ENCODE measurements at places on chromosomes 2 and 18. TPM values are rescaled to one million over a fixed set of nuclear protein-coding genes. Genes with fewer than 3 reads are reported as not detected.

GRCh38 chr18:68791801-68792200, 6.1 kb upstream of the CCDC102B start:
- DNase-seq, result no peak

DNA sequence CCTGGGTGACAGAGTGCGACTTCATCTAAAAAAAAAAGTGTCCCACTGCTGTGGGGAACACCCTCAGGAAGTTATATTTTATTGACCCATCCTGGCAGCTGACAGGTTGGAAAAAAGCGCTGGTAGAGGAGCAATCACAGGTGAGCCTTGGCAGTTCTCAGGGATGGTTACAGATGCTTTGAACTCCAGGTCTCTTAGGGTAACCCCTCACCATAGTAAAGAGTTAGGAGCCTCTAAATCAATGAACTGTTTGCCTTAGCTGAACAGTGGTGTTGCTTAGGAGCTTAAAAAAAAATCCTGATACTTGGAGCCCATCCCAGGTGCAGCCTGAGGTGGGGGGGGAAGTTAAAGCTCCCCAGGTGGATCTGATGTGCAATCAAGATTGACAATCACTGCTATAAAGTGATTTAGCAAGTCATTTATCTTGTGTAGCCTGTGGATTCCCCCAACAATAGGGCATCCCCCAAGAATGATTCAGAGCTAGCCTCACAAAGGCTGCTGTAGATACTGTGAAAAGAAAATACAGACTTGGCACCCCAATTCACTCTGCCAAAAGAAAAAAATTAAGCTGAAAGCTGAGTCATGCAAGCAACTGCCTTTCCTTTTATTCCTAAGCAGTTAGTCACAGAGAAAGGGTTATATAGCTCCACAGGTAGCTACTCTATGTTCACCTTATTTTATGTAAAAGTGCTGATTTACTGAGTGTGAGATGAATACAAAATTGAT, 14.8 kb downstream of the SLC16A14 start:
- DNase-seq, result no peak

DNA sequence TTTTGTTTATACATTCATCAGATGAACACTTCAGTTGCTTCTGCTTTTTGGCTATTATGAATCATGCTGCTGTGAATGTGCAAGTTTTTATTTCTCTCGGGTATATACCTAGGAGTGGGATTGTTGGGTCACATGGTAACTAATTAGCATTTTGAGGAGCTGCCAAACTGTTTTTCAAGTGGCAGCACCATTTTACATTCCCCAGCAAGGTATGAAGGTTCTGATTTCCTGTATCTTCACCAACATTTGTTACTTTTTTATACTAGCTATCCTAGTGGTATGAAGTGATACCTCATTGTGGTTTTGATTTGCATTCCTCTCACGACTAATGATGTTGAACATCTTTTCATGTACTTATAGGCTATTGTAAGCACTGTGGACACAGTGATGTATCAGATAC, 53.9 kb downstream of the DYNC1I2 start:
- DNase-seq, result no peak

DNA sequence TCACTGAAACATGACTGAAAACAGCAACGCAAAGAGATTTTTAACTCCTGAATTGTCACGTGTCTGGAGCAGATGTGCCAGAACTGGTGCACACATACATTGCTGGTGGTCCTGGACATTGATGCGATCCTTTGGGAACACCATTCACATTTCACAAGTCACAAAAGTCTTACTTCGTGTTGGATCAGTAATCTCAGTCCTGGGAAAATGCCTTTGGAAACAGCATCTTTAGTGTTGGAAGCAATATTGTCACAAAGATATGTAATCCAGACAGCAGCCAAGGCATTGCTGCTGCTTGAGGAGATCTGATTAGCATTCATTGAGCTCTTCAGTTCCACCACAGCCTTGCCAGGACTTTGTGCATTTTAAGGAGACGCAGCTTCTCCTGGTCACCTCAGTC, 126.2 kb upstream of the SH3BP4 start:
- no peak for DNase-seq

GRCh38 chr2:233156001-233156400, 95.5 kb upstream of the ATG16L1 start:
- no peak for DNase-seq

DNA sequence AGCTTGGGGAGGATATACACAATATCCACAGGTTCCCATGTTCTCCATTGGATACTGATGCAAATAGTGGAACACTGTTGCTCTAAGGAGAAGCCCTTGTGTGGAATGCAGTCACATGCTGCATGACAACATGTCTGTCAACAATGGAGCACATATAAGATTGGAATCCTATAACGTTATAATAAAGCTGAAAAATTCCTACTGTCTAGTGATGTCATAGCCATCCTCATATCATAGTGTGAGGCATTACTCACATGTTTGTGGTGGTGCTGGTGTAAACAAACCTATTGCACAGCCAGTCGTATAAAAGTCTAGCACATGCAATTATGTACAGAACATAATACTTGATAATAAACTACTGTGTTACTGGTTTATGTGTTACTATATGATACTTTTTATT, 394.7 kb downstream of the FBXO15 start:
- no peak for DNase-seq

DNA sequence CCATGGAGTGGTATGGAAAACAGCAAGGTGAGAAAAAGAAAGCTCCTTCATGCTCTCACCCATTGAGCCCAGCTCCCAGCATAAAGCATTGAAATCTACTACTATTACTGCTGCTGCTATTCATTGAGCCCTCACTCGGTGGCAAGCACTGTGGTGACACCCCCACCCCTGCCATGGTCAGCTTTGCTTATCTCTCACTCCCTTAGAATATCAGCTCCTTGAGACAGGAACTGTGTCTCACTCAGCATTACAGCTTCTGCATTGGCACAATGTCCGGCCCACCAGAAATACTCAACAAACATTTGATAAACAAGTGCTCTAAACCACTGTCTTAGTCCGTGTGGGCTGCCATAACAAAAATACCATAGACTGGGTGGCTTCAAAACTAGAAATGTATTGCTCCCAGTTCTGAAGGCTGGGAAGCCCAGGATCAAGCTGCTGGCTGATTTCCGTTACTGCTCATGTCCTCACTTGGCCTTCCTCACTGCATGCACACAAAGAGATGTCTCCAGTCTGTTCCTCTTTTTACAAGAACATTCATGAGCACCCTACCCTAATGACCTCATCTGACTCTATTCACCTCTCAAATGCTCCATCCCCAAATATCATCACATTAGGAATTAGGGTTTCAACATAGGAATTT, 116.3 kb downstream of the ZBTB7C start:
- no peak for DNase-seq

- no peak for DNase-seq
Measured at GRCh38 chr2:181036848-181037603, 56.6 kb downstream of the UBE2E3 start.

- DNase-seq, result no peak
Measured at GRCh38 chr2:74425523-74425922, 4.0 kb downstream of the WDR54 start.

GRCh38 chr2:11904029-11904428, 157.6 kb downstream of the LPIN1 start:
- DNase-seq, result no peak

GRCh38 chr2:140136366-140136765, 1356.2 kb upstream of the NXPH2 start:
- no peak for DNase-seq

DNA sequence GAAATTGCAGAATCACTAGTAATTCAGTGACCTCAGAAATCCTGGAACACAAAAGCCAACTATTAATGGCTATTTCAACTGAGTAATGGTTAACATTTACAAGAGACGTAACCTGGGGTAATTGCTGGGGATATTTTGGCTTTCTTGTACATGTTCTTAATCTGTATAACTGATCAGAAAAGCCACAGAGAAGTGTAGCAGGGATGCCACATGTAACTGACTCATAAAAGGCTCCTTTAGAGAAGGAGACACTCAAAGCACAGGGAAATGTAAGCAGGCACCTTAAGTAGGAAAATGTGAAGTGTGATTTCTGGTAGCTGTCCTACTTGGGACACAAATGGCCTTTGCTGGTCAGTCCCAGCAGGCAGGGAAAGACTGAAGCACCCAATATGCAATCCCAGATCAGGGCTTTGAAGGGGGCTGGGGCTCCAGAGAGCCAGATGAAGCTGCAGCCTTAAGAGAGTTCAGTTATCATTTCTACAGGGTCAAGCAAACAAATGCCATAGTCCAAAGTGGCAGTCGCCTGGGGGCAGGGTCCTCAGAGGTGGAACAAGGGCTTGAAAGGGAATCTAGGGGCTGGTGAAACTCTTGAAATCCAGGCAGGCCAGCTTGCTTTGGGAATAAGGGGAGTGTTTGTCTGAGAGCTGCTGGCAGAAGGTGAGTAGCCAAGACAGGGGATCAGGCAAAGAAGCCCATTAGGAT, 7.2 kb upstream of the SPOPL start:
- no peak for DNase-seq

DNA sequence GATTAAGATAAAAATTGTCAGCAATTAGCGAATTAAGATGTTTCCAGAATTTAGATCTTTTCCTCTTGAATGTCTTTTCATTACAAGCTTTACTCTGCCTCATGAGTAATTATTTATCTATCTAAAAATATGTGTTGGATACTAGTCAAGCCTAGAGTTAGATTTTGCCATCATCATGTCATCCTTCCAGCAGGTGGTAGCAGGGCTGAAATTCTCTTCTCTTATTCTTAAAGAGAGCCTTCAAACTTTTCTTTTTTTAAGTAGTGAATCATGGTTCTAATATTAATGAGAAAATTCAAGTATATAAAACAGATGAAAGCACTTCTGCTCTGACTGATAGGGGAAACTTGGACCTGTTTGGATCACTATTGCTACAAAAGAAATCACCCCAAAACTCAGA, 240.7 kb upstream of the EPAS1 start:
- no peak for DNase-seq

- DNase-seq, result no peak
Measured at GRCh38 chr2:1869987-1870386, 125.7 kb upstream of the PXDN start.

DNA sequence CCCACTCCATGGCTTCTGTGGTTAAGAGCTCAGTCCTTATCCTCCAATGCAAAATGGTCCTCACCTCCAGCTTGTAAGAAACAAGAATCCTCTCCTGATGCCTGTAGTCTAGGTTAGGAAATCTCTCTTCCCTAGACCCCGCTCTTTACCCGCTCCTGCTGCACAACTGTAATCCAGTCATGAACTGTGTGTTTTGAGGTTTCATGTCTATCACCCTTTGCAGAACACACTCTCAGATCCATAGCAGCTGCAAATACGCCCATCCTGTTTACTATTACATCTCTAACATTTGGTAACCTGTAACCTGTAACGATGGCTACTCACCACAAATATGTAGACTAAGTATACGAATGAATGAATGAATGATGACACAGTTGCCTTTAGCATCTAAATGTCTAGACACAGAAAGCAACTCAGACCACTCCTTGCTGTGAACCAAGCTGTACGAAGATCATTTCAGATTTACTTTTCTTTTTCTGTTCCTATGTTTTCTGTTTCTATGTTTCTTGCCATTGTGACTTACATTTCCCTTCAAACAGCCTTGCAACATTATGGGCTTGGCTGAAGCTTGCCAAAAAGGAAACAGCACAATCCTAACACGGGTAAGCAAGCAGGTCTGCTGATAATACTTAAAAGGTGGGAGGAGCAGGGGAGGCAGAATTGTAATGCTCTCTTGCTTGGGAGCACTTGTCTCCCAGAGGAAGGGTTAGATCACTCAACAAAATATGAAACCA, 53.7 kb downstream of the EPHA4 start:
- DNase-seq, result no peak

GRCh38 chr18:36942264-36942663, 113.3 kb downstream of the KIAA1328 start:
- peak; percentile 22 for DNase-seq

DNA sequence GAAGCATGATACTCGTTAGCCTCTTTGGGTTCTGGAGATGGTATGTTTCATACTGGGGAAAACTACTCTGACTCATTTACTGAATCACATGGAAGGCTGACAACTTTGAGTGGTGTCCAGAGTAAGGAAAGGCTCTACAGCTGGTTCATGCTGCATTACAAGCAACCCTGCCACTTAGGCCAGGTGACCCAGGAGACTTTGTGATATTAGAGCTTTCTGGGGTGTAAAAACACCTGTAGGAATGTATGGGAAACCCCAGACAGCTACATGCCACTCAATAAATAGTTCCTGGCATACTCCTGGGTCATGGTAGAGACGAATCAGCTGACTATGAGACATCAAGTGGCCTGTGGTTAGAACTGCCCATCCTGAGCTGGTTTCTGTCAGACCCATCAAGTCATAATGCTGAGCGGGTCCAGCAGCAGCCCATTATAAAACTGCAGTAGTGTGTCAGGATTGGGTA, 21.3 kb upstream of the TCF7L1 start:
- DNase-seq, result no peak

The HOXD13 gene
- total RNA-seq, result not detected

The SERPINB10 gene
- not detected for total RNA-seq

The DCDC2C gene
- total RNA-seq, result not detected

The PARD3B gene
- 0.35 TPM for total RNA-seq

The IL36RN gene
- total RNA-seq, result not detected

The C2orf72 gene
- 5.7 TPM for total RNA-seq

The PSMA8 gene
- 0.45 TPM for total RNA-seq

The SIGLEC15 gene
- total RNA-seq, result not detected

The GALNT14 gene
- total RNA-seq, result 0.59 TPM

The IGFBP5 gene
- total RNA-seq, result not detected

The MALL gene
- total RNA-seq, result not detected

The OR6B2 gene
- not detected for total RNA-seq

The EML6 gene
- 0.30 TPM for total RNA-seq

The TDRD15 gene
- total RNA-seq, result not detected

Measured in activated naive CD4-positive, alpha-beta T cell treated with anti-CD3 and anti-CD28 coated beads, Interleukin-2, amount 50 U/mL, for 72 hours (primary cell).